Mesothelial cell of epicardium (in vitro differentiated cells): ENCODE measurements at places on chromosomes 1 and 21. TPM values are rescaled to one million over a fixed set of nuclear protein-coding genes. Genes with fewer than 3 reads are reported as not detected.

Gene CLCA4
- total RNA-seq, result 0.07 TPM in 1 of 3 replicates, not detected in the others

Gene FAM72D
- 0.88 to 1.5 TPM (median 1.1 TPM) in 3 replicates for total RNA-seq

Gene USP16
- total RNA-seq, result 30.8 to 32.0 TPM (median 31.4 TPM) in 3 replicates

Gene NIBAN1
- 0.38 to 0.47 TPM (median 0.45 TPM) in 3 replicates for total RNA-seq

Gene LRRC71
- total RNA-seq, result 0.11 to 0.34 TPM (median 0.13 TPM) in 3 replicates

Gene CFHR4
- total RNA-seq, result not detected in 3 replicates

Gene GPR3
- total RNA-seq, result 1.7 to 2.3 TPM (median 1.7 TPM) in 3 replicates

GRCh38 chr1:168408884-168409283 lies 128.2 kb downstream of the TBX19 start:
- H3K36me3 ChIP-seq, result no peaks in the 10 kb centered on the region
- no peak overlapping the region for H3K4me3 ChIP-seq
- DNase-seq, result no peak

DNA sequence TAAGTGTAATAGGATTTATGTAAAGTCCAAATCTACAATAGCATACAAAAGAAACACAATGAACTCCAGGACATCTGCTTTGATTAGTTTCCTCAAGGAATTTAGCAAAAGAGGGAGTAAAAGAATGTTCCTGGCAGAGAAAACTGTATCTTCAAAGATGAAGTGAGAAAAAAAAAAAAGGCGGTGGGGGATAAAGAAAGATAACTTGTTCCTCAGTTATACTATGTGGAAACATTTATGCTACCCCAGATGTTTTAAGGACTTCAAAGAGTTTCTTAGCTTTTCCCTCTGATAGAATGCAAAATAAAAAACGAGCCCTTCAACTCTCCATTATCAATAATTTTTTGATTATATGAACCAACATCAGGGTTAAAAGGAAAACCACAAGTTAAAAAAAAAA lies 908.9 kb upstream of the ADGRL2 start:
- peak overlapping the region; percentile 94 for H3K27ac ChIP-seq
- no peak overlapping the region for H3K4me3 ChIP-seq
- H3K4me1 ChIP-seq, result peaks cover 41% of the 10 kb centered on the region
- no peaks in the 10 kb centered on the region for H3K27me3 ChIP-seq
- DNase-seq, result no peak

- no peak for DNase-seq
- no peak overlapping the region for H3K27ac ChIP-seq
- H3K4me1 ChIP-seq, result peaks cover 25% of the 10 kb centered on the region
Observed at GRCh38 chr1:67690411-67690810, 5.4 kb downstream of the GADD45A start.

DNA sequence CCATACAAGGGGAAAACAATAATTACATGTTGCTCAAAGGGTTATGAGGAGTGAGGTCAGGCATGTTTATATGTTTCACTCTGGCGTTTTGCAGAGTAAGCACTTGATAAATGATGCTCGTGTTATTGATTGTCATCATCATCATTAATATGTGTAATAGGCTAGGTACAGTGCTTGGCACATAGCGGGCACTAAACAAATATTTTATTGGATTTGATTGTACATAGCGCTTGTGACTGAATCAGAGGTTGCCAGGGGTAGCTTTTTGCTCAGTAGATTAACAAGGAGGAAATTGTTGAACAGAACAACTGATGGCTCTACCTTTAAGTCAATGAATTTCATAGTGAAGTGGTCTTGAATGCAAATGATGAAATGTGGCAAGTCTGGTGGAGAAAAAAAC lies 91.7 kb downstream of the ROR1 start:
- peaks cover 62% of the 10 kb centered on the region for H3K4me1 ChIP-seq
- no peak overlapping the region for H3K4me3 ChIP-seq
- H3K27me3 ChIP-seq, result no peaks in the 10 kb centered on the region
- no peak overlapping the region for H3K27ac ChIP-seq
- no peak for DNase-seq

DNA sequence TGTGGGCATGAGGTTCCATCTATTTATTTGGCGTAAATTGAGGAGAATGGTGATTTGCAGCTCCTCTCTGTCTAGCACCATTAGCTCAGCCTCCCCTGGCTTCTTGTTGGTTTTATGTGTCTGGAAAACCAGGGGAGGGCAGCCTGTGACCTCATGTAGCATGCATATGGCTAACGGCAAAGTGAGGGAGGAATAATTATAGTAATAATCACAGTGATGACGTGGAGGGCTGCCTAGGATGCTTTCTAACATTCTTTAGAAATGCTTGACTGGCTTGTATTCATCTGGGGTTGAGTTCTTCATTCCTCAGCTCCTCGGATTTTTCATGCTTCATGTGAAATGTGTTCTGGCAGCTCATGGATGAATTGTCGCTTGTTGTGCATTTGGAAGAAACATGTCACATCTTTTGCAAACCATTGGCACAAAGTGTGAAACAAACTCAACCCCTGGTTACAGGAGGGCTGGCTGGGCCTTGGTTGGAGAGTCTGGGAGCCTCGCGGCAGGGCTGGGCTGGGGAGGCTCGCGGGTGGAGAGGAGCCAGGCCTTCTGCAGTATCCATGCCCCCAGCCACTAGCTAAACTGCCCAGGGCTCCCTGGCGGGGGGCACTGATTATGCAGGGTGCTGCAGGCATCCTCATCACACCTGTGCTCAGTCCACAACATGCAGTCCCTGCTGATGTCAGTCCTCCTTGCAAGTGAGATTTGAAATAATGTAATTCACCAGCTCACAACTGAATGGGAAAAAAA lies 149.6 kb downstream of the DISC1 start:
- peaks cover 9% of the 10 kb centered on the region for H3K36me3 ChIP-seq
- H3K4me3 ChIP-seq, result no peak overlapping the region
